ENCODE measurements at places on chromosomes 2 and 18. TPM values are rescaled to one million over a fixed set of nuclear protein-coding genes. Genes with fewer than 3 reads are reported as not detected.
A peak's percentile ranks its signal among the peaks of the same experiment; 100 is the strongest.

UNC80 gene
- not detected for total RNA-seq

PDE11A gene
- not detected for total RNA-seq

MYO1B gene
- 43.2 TPM for total RNA-seq

- DNase-seq: peak; percentile 52
Measured at GRCh38 chr2:145258903-145259579, 739.1 kb upstream of the ZEB2 start.

GRCh38 chr2:98852932-98853331 is 83.1 kb downstream of the CRACDL start:
- no peak for DNase-seq

- DNase-seq: no peak
Measured at GRCh38 chr2:130826419-130826818, 10.3 kb upstream of the ARHGEF4 start.

DNA sequence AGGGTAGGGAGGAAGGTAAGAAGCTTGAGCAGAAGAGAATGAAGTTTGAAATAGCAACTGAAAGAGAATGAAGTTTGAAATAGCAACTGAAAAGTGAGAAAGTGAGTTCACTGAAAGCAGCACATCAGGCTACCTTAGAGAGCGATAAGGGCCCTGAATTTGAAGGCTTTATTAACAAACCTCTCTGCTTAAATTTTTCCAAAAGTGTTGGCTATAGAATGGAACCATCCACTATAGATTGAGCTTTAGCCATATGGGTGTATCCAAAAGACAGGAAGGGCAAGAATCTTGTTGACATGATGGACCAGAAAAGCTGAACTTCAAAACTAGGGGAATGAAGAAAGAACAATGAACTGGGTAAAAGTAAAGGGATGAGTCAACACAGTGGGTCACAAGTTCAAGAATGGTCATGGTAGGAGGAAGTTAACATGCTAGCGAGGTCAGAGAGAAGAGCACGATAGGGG is 122.5 kb downstream of the ASXL3 start:
- DNase-seq: no peak
